ENCODE measurements at places on chromosomes 2 and 18. TPM values are rescaled to one million over a fixed set of nuclear protein-coding genes. Genes with fewer than 3 reads are reported as not detected.

DNA sequence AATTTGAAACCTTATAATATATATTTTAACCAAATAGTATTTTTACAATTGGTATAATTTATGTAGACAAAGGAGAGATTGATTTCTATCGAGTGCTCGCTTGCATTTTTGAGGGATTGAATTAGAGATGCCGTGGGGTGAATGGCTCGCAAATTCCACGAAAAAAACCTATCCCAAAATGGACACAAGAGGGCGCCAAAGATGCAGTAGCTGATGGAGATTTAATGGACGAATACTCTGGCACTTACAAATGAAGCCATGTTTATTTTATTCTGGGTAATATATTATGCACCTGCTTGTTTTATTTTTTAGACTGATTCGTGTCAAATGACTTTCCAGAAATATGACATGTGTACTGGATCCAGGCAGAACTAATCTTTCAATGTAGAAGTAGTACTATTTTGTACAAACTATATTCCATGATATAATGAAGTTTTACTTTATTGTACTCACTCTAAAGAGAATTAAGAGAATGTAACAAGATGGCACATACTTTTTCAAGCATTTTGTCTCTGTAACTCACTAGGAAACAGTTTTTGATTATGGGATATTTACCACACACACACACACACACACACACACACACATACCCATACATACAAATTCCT is 505.4 kb downstream of the PLCL1 start:
- peak; percentile 58 for DNase-seq

- no peak for DNase-seq
Observed at GRCh38 chr2:101125374-101125773, 25.8 kb downstream of the TBC1D8 start.

DNA sequence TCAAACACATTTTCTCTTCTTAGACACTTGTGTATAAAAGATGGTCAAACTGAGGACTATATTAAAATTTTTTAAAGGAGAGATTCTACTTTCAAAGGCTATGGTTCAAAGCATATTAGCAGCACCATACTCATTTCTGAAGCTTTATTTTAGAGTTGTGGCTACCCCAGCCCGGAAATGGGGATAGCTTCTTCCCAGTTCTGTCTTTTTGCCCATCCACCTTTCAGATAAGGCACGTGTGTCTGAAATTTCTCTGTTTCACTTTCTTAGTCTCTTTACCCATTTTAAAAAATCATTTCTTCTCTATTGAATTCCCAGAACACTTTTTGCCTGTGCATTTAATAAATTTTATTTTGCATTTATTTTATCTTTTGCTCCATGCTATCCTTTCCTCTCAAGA is 431.5 kb downstream of the RNF144A start:
- DNase-seq, result no peak

DNA sequence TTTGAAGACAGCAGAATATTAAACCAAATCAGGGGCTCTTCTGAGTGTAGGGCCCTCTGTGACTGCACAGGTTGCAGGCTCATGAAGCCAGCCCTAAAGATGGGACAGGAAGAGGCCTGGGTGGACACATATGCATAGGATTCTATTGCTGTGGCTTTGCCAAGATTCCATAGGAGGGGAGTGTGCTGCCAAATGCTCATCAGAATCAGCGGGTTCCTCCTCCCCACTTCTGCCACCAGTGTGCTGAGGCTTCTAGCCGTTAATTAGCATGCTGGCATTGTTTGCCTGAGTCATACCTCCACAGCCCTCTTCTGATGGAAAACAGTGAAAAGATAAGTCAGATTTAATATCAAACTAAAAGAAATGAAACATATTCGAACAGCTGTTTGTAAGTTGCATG is 103.9 kb upstream of the TMEFF2 start:
- DNase-seq, result no peak

SERPINB13 gene
- total RNA-seq, result not detected

CABYR gene
- total RNA-seq, result 0.79 TPM
